Iris pigment epithelial cell (primary cell): ENCODE measurements at places on chromosomes 2 and 18.
A peak's percentile ranks its signal among the peaks of the same experiment; 100 is the strongest.

DNA sequence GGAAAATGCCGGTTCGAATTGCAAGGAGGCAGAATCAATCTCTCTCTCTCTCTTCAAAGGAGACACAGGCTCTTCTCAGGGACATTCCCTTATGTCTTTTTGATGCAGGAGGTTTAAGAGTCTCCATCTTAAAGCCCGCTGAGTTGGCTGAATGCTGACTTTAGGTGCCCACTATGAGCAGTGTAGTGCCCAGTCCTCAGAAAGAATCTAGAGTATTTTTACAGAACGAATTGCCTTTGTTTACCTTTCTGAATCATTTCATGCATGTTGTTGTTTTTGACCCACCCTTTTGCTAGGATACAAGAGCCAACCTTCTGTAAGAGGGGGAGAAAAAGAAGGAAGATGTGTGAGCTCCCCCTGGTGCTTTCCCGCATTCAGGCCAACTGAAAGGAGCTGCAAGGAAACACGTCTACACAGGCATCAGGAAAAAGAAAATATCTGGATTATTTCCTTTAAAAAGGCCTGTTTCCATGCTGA lies 193.5 kb upstream of the TCF4 start:
- DNase-seq = peak; percentile 82

GRCh38 chr2:3610415-3610814 lies 15.5 kb downstream of the COLEC11 start:
- no peak for DNase-seq

GRCh38 chr2:113920996-113921395 lies 31.1 kb downstream of the ACTR3 start:
- DNase-seq = peak; percentile 11

- no peak for DNase-seq
Measured at GRCh38 chr2:46181789-46182530, 115.2 kb upstream of the EPAS1 start.
